ENCODE measurements at places on chromosomes 1 and 21. TPM values are rescaled to one million over a fixed set of nuclear protein-coding genes. Genes with fewer than 3 reads are reported as not detected.

The DTL gene
- polyA plus RNA-seq: 3.4 TPM

The F3 gene
- polyA plus RNA-seq: 28.7 TPM

The TDRD5 gene
- 0.71 TPM for polyA plus RNA-seq

The FAM110D gene
- polyA plus RNA-seq: 1.6 TPM

The SDC3 gene
- polyA plus RNA-seq: 4.8 TPM

The PODN gene
- polyA plus RNA-seq: 5.0 TPM

The EDN2 gene
- polyA plus RNA-seq: 32.1 TPM

The CCDC181 gene
- polyA plus RNA-seq: not detected

The VANGL2 gene
- 6.8 TPM for polyA plus RNA-seq

The PRKAB2 gene
- polyA plus RNA-seq: 4.3 TPM

The SPRR2G gene
- 2.0 TPM for polyA plus RNA-seq

The LAMC2 gene
- 4.2 TPM for polyA plus RNA-seq

The C1orf94 gene
- polyA plus RNA-seq: not detected

The CYP4A22 gene
- 0.02 TPM for polyA plus RNA-seq

The CYP4Z1 gene
- 0.20 TPM for polyA plus RNA-seq

The RYR2 gene
- 0.35 TPM for polyA plus RNA-seq

The CTTNBP2NL gene
- polyA plus RNA-seq: 14.0 TPM

The GRIK3 gene
- 0.16 TPM for polyA plus RNA-seq

The KRTAP19-1 gene
- polyA plus RNA-seq: not detected

The S100A8 gene
- polyA plus RNA-seq: 44,360 TPM

The CD101 gene
- polyA plus RNA-seq: 2.9 TPM

The PUM1 gene
- 16.4 TPM for polyA plus RNA-seq

The DYNLT4 gene
- 0.26 TPM for polyA plus RNA-seq

The NTRK1 gene
- 0.08 TPM for polyA plus RNA-seq

The LENEP gene
- 0.22 TPM for polyA plus RNA-seq

The NBPF4 gene
- 0.02 TPM for polyA plus RNA-seq

The TCHH gene
- polyA plus RNA-seq: 0.33 TPM

The PTPN14 gene
- 2.4 TPM for polyA plus RNA-seq

The TYW3 gene
- 9.0 TPM for polyA plus RNA-seq

The TMEM269 gene
- polyA plus RNA-seq: 0.01 TPM

The SERPINC1 gene
- not detected for polyA plus RNA-seq

The ADGRL4 gene
- polyA plus RNA-seq: 1.1 TPM

The SYPL2 gene
- 0.16 TPM for polyA plus RNA-seq

The SELE gene
- polyA plus RNA-seq: 0.57 TPM

The AADACL3 gene
- polyA plus RNA-seq: not detected

The KRTAP10-5 gene
- not detected for polyA plus RNA-seq

The PERM1 gene
- 3.4 TPM for polyA plus RNA-seq

The CHD5 gene
- polyA plus RNA-seq: 0.26 TPM

The NUF2 gene
- 9.5 TPM for polyA plus RNA-seq

The TIPRL gene
- 17.5 TPM for polyA plus RNA-seq

The TNNI3K gene
- polyA plus RNA-seq: 0.35 TPM

The IL19 gene
- 1.4 TPM for polyA plus RNA-seq

The PDIK1L gene
- polyA plus RNA-seq: 2.6 TPM

The DNM3 gene
- polyA plus RNA-seq: 0.53 TPM

The RORC gene
- 1.5 TPM for polyA plus RNA-seq

The KIF17 gene
- 0.48 TPM for polyA plus RNA-seq

The SEMA4A gene
- 23.8 TPM for polyA plus RNA-seq

The OR2AK2 gene
- not detected for polyA plus RNA-seq

All from esophagus (tissue), 2 donors.